Posterior cingulate gyrus (tissue), 11 donors: ENCODE measurements at places on chromosomes 2 and 18.

- no peak for DNase-seq
These were observed 146.1 kb upstream of the ZSWIM2 start for GRCh38 chr2:186995092-186995491.

DNA sequence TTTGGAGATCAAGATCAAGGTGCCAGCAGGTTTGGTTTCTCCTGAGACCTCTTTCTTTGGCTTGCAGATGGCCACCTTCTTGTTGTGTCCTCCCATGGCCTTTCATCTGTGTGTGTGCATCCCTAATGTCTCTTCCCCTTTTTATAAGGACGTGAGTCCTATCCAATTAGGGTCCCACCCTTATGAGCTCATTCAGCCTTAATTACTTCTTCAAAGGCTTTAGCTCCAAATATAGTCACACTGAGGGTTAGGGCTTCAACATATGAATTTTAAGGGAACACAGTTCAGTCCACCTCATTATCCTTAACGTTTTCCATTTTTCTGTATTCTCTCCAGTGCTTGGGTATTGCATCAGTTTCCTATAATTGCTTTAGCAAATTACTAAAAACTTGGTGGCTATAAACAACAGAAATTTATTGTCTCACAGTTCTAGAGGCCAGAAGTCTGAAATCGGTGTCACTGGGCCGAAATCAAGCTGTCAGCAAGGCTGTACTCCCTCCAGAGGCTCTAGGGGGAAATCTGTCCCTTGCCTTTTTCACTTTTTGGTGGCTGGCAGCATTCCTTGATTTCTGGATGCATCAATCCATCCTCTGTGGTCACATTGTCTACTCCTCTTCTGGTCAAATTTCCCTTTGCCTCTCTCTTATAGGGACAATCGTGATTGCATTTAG, 34.1 kb downstream of the CDC42EP3 start:
- no peak for DNase-seq

GRCh38 chr2:42171396-42171980, 2.3 kb downstream of the EML4 start:
- DNase-seq, result no peak

- no peak for DNase-seq
These were observed 261.8 kb upstream of the RAB6C start for GRCh38 chr2:129717560-129718130.

DNA sequence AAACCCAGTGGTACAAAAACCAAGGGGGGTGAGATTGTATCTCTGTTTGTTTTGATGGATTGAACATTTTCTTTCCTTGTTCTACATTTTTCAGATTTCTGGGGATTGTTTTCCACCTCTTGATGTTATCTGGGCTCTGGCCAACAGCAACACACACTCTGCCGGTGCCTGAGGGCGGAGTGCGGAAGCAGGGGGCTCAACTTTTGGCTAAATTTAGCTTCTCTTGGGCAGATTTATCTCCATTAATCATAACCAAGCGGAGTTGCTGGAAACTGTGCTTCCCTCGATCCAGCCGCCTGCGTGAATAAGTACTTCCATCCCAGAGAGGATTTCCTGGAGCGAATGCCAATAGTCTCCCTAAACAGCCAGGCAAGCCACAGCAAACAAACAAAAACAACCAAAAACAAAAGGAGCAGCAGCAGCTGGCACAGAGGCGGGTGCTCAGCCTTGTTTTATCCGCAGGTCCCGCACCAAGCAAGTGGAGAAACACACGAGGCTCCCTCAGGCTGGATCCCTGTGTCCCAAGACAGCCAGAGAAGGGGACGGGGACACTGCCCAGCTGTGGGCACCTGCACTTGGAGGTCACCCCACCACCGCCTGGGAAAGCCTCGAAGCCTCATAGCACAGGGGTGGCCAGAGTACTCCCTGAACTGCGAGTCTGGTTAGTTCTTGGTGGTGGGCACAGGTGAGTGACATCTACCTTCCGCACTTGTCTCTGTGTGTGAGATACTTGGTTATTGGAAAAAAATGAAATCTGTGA, 143.4 kb downstream of the NDUFA10 start:
- no peak for DNase-seq

- no peak for DNase-seq
These were observed 149.0 kb downstream of the CCDC178 start for GRCh38 chr18:33291539-33291938.

DNA sequence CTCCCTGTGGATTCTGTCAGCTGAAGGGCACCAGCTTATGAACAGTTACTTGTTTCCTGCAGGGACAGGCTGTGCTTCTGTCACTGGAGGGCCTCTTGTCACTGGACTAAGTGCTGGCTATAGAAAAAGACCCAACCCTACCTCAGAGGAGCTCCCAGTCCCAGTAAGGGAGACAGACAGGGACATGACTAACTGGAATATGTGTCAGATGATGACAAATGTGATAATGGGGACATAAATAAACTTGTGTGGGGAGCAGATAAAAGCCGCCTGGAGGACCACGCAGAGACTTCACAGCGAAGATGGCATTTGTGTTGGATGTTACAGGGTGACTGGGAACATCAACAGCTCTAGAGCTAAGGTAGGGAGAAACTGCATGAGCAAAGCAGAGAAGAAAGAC, 95.0 kb downstream of the MAPRE2 start:
- DNase-seq, result no peak

DNA sequence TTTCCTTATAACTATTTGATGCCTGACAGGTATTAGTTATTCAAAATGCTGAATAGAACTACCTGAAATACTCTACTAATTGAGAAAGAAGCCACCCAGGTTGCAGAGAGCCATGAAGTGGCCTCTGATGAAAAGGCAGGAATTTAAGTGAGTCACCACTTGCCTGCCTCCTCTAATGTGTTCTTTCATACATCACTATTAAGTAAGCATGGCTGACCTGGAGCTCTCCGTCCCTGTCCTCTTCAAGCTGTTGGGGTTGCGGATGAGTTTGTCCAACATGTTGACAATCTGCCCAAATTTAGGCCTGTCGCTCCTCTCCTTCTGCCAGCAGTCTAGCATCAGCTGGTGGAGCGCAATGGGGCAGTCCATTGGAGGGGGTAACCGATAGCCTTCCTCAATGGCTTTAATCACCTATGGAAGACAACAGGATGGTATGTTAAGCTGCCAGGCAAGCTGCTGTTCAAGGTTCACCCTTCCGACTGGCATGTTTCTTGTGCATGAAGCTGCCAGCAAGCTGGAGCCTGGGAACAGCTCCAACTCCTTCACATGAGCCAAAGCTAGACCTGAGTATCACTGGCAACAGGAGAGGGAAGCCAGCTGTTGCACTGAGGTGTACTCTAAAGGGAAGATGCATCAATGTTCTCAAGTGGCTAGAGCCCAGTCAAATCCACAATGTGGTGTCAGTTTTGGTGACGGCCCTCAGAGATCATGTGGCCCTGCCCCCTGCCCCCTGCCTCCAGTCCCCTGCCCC, 142.2 kb downstream of the EPHA4 start:
- DNase-seq, result no peak

- DNase-seq, result no peak
These were observed 4.9 kb upstream of the STK11IP start for GRCh38 chr2:219592736-219593135.

- no peak for DNase-seq
These were observed 101.5 kb downstream of the KCNF1 start for GRCh38 chr2:11013196-11013595.

GRCh38 chr2:154497019-154497418, 201.5 kb upstream of the KCNJ3 start:
- no peak for DNase-seq

GRCh38 chr2:9650119-9650821, 19.5 kb upstream of the YWHAQ start:
- DNase-seq, result no peak

DNA sequence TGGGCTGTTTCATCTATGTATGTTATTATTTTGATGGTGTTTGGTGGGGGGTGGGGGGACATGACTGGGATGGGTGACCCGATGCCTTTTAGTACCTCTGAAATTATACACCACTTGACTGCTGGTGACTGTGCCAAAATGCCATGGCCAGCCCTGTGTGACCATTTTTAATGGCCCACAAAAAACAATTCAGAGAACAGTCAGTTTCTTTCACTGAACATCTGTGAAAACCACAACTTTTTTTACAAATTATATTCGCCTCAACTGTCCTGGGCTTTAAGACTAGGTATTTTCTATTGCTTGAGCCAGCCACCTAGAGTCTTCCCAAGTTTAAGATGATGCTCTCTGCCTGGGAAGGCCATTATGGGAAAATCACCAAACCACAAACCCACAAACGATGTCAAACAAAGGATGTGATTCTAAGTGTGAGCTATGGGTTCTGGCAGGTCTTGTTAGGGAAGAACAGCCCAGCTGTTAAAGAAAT, 33.9 kb downstream of the FN1 start:
- DNase-seq, result no peak

- no peak for DNase-seq
These were observed 197.2 kb downstream of the ZFP36L2 start for GRCh38 chr2:43029186-43029585.

- no peak for DNase-seq
These were observed 4.8 kb downstream of the DHRS9 start for GRCh38 chr2:169073963-169074751.

- DNase-seq, result peak; percentile 61
These were observed 2.8 kb downstream of the DUSP2 start for GRCh38 chr2:96142217-96143113.

DNA sequence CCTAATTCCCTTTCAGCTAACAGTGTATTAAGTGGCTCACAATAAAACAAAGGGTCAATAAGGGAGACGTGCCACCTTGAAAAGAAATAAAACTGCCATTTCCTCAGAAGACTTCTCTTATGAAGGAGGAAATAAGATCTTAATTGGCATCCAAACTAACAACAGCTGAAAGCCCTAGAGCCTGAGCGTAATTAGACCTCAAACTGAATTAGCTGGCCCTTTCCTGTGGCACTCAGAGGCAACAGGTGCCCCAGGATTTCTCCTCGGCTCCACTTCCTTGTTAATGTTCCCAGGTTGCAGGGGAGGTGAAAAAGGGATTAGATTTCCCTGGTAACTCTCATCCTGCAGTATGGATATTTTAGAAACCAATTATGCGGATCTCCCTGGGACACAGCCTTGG, 804.3 kb downstream of the DCDC2C start:
- DNase-seq, result no peak
